ENCODE measurements at places on chromosomes 5 and 9.

DNA sequence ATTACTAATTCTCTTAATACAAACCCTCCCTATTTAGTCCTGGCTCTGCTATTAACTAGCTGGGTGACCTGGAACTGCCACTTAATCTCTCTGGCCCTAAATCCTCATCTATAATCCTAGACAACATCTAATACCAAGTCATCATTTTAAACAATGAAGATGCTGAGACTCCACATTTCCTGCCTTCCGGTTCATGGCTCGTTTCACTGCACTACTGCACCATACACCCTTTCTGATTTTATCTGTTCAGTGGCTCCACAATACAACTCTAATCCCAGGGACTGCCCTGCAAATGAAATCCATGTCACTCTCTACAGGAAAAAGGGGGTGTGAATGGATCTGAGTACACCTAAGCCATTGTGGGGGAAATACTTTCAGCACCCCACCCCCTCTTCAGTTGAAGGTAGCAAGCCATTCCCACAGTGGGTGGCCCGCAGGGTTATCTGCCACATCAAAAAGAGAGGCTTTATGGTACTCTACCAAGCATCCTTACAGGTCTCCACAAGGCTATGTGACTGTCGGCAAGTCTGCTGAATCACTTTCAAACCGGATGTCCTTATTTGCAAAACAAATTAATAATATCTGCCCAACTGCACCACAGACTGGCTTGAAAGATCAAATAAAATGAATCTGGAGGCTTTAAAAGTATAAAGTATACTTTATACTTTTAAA, 89.5 kb downstream of the EPB41L4A start:
- no peak for DNase-seq

DNA sequence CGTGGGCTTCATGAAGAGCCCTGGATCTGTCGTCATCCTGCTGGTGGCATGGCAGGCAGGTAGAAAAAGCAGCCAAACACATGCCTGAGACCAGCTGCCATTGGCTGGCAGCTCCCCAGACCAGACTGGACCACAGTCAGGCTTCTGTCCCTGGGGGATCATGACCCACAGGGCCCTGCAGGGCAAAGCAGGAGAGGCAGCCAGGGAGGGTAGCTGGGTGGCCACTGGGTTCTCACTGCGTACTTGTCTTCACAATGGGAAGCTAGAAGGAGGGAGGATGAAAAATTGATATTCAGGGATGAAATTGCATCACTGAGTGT, 67.8 kb upstream of the GARNL3 start:
- no peak for DNase-seq

GRCh38 chr9:16314476-16314875, 556.0 kb downstream of the BNC2 start:
- no peak for DNase-seq

GRCh38 chr5:139763930-139764791, 31.4 kb upstream of the PSD2 start:
- peak; percentile 60 for DNase-seq

GRCh38 chr9:9961487-9961886, 651.3 kb downstream of the PTPRD start:
- no peak for DNase-seq

- no peak for DNase-seq
Observed at GRCh38 chr5:78979909-78980308, 5.2 kb downstream of the ARSB start.

DNA sequence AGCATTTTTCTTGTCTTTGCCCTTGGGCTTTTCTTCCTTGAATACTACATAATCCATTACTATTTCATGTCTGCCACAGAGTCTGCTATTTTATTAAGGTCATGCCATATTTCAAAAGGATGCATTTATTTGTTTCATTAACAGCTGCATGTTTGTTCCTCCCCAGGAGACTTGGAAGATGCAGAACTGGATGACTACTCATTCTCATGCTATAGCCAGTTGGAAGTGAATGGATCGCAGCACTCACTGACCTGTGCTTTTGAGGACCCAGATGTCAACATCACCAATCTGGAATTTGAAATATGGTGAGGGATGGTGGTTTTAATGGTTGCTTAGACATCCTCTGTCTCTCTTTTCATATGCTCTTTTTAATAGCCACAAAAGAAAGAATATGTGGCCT, 4.0 kb downstream of the IL7R start:
- no peak for DNase-seq

DNA sequence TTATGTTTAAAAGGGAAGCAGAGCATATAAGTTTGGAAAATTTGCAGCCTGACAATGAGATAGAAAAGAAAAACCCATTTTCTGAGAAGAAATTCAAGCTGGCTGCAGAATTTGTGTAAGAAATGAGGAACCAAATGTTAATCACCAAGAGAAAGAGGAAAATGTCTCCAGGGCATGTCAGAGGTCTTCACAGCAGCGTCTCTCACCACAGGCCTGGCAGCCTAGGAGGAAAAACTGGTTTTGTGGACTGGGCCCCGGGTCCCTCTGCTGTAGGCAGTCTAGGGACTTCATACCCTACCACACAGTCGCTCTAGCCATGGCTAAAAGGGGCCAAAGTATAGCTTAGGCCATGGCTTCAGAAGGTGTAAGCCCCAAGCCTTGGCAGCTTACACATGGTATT, 32.1 kb upstream of the HSD17B4 start:
- no peak for DNase-seq

DNA sequence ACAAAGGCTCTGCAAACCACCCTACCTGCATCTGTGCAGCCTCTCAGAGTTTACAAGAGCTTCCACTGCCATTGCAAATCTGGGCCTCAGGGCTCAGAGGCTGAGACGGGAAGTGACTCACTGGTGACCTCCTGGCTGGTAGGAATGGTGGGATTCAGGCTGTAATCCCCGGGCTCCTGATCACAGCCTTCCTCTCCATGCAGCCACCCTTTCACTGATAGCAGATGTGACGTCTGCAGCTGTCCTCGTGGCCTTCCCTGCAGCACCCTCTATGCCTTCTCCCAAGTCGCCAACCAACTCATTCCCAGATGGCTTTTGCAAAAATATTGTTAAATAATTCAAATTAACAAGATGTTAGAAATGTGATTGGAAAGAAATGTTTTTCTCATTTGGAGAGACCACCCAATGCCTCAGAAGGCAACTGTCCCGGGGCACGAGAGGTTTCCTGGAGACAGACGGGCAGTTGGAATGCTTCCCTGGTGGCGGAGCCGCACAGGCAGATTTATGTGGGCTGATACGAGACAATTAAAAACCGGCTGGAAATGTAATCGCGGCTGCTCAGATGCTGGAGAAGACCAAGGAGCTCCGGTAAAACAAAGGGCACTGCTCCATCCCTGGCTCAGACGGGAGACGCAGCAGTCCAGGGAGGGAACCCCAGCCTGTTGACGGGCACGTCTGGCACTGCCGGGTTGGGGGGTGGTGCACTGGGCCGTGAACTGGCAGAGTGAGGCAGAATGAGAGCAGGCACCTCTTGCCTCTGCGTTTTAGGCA, 34.4 kb upstream of the SLC25A51 start:
- peak; percentile 56 for DNase-seq

DNA sequence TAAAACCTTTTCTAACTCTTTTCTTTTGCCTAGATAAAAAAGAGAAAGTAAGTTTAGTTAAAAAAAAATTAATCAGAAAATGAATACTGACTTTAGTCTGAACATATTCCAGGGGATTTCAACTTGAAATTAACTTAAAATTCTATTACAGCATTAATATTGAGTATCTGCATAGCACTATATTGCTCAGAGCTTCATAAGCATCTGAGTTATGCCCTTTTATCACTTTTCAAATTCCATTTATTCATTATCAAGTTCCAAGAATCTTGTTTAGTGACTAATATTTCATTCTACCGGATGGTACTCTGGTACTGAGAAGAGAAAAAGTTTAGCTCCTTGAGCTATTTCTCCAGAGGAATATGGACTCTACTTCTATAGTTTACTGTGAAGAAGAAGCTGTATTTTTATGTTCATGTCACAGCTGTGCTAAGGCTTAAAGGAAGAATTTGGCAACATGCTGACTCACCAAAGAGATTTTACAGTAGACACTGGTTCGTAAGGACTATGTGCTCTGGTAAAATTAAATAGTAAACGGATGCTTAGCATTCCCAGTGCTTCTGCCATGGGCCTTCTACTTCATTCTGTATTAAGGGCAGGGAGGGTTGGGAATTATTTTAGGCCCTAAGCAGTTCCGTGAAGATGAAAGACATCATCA, 285.2 kb upstream of the SEMA6A start:
- DNase-seq: no peak

GRCh38 chr5:142862594-142862993, 92.4 kb downstream of the ARHGAP26 start:
- DNase-seq: no peak

DNA sequence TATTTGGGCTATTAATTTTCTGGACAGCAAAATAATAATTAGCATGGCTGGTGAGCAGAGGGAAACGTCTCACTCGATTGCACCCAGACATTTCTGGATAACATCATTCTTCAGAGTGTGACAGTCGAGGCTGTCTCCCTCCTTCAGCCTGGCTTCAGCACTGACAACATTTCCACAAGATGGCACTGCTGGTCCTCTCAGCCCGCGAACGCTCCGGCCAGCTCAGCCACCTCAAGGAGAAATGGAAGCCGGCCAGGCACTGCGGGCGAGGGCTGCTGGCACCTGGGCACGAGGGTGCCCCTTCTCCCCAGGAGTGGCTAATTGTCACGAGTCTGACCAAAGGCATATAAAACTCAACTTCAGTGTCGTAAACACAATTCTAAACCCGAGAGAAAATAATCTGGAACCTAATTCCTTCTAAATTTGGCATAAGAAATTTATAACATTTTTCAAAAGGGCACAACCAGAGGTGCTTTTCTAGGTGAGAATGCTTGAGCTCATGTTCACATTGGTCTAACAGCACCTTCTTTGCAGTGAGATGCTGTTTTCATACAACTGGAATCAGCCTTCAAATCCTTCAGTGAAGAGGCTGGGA, 65.9 kb downstream of the DAP start:
- DNase-seq: peak; percentile 81

DNA sequence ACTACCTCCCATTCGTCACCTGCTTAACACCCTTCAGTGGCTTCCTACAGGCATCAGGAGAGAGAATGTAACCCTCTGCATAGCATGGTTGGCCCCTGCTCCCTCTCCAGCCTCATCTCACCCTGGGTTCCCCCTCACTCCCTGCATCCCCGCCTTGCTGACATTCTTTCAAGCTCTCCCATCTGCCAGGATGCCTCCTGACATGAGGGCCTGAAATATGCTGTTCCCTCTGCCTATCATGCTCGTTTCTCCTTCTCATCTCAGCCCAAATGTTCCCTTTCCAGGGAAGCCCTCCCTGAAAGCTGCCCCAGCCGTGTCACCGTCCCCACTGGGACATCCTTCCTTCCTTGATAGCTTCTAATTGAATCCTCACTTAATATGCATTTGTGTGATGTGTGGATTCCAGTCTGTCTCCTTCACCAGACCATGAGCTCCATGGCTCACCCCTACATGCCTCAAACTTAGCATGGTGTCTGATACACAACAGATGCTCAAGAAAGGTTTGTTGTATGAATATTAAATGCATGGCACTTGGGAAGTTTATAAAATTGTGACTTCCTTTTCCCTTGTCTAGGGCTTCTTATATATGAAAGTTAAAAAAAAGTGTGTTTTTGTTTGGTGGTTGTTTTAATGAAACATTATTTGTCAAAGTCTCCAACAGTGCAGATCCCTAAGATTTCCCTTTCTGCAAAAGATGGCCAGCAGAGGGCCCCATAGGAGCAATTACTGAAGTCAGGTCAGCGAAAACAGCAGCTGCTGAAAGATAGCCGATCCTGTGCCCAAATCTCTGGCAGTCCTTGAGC, 7.3 kb upstream of the C5orf58 start:
- DNase-seq: peak; percentile 83

- DNase-seq: no peak
Observed at GRCh38 chr5:77131361-77131760, 44.3 kb upstream of the ZBED3 start.

DNA sequence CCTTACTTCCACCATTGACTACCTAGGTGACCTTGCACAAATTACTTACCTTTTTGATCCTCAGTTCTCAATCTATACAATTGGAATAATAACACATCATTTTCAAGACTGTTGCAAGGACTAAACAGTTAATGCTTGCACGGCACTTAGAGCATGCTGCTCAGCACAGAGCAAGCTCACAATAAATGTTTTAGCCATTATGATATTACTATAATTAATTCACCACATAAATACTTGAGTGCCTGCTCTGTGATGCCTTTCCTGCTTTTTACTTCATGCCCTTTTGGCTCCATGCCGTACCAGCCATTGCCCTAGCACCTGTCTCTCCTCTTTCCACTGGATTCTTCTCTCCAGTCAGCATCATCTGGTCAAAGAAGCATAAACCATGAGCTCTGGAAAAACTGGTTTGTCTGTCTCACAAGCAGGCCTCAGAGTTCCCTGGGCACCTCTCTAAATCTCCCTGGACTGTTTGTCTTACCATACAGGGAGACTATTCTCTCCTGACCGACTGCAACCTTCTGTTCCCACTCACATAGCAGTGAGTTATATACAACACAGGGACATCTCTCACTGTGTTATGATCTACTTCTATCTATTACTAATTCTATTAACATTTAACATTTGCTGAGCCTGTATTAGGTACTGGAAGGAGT, 260.4 kb upstream of the ADRA1B start:
- DNase-seq: no peak

GRCh38 chr5:172834415-172835289, 601 bp downstream of the ERGIC1 start:
- peak; percentile 46 for DNase-seq

- DNase-seq: peak; percentile 41
Observed at GRCh38 chr5:150112201-150113046, 26.1 kb upstream of the CSF1R start.

DNA sequence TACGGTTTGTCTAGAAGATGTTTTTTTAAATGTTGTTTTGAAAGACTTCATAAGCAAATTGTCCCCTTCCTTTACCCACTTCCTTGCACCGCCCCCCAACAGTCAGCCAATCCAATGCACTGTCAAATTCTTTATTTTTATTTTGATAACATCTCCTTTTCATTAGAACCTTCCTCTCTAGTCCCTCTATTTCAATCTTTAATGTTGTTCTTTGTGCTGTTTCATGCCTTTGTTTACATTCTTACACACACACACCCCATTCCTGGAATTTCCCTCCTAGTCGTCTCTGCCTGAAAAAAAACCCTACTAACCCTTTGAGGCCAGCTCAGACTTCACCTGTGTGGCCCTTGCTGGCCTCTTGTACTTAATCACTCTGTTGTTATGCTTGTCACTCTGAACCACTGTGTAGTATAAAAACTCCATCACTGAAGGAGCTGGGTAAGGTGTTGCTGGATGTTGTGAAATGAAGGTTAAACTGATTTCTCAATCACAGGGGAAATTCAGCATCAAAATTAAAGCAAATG, 133.4 kb downstream of the UGCG start:
- DNase-seq: peak; percentile 67

DNA sequence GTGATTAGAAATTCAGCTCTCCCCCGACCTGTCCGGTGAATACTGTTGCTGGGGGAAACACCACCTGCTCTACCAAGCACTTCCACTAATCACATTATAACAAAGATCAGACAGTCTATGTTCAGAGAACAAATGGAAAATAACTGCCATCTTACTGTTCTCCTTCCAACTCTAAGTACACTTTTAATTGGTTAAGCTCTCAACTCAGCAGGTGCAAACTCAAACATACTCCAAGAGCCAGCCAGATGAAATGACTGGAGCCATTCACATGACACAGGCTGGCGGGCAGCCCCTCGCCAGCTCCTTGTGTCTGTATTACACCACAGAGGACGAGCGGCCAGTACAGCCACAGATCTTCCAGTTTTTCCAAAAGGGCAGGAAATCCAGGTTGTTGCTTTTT, 16.1 kb downstream of the LIFR start:
- DNase-seq: no peak
